ENCODE measurements at places on chromosomes 12 and 14.

- DNase-seq = no peak
These were observed 920.9 kb downstream of the RPS29 start for GRCh38 chr14:48665077-48665784.

DNA sequence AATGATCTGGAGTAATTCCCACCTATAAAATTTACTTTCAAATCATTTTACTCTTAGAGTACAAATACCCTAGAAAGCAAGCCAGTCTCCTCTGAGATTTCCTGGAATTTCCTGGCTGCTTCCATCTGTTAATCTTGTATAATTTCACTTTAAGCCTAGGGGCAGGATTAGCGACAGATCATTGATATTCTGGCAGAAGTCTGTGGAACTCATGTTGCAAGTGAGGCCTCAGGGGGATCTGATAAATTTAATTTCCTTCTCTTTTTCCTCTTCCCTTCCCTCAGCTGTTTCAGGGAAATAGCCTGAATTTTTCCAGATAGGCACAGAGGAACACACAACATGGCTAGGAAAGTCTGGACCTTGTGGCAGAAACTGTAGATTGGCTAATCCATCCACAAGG is 5.9 kb upstream of the KRT6A start:
- no peak for DNase-seq

DNA sequence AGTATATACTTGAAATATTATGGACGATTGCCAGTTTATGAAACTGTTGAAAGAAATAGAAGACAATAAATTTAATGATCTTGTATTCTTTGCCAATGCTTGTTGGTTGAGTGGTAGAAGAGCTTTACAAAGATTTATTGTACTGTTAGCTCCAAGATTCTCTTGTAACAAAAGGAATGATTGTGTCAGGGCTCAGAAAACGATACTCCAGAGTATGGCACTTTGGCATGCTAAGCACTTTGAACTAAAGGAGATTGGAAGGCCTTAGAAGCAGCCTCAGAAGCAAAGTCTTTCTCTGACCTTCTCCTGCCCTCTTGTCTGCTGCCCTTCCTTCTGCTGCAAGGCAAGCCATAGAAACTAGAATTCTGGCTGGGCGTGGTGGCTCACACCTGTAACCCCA is 4.2 kb upstream of the NGDN start:
- DNase-seq = no peak

- no peak for DNase-seq
These were observed 1188.2 kb upstream of the TMEM132C start for GRCh38 chr12:127078577-127079350.

DNA sequence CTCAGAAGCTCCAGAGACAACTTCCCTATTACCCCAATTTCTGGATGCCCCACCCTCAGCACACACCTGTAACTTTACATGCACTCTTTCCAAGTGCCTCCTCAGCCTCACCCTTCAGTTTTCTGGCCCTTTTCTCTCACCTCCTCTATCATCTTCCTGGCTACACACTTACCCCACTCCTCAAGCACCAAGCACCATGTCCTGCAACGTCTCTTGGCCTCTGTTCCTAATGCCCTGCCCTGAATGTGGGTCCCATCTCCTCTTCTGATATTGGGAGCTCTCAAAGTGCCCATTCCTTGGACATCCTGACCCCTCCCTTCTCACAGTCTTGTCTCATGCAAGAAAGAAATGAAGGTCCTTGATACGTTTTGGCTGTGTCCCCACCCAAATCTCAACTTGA is 1.2 kb downstream of the KRT72 start:
- peak; percentile 12 for DNase-seq

DNA sequence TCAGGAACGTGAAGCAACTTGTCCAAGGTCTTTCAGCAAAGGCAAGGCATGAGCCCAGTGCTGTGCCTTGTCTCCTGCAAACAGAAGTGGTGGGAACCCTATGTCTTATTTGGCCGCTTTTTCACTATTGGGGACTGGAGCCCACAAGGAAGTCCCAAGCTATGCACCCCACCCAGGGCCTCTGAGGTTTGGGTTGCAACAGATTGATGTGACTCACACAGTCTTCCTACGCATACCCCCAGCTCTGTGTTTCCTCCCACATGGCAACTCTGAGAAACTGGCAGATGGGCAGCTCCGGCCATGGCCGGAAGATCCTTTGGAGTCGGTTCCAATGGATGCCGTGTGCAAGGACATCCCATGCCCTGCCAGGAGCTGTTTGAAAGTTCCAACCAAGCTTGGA is 28.3 kb upstream of the CMKLR1 start:
- DNase-seq = no peak

GRCh38 chr12:47277972-47278448 is 198.3 kb upstream of the AMIGO2 start:
- no peak for DNase-seq

GRCh38 chr12:47744005-47744651 is 14.6 kb downstream of the RAPGEF3 start:
- DNase-seq = peak; percentile 94

- no peak for DNase-seq
These were observed 69.7 kb upstream of the SLC38A2 start for GRCh38 chr12:46442239-46442638.

GRCh38 chr14:67609642-67610310 is 9.7 kb upstream of the PIGH start:
- no peak for DNase-seq

DNA sequence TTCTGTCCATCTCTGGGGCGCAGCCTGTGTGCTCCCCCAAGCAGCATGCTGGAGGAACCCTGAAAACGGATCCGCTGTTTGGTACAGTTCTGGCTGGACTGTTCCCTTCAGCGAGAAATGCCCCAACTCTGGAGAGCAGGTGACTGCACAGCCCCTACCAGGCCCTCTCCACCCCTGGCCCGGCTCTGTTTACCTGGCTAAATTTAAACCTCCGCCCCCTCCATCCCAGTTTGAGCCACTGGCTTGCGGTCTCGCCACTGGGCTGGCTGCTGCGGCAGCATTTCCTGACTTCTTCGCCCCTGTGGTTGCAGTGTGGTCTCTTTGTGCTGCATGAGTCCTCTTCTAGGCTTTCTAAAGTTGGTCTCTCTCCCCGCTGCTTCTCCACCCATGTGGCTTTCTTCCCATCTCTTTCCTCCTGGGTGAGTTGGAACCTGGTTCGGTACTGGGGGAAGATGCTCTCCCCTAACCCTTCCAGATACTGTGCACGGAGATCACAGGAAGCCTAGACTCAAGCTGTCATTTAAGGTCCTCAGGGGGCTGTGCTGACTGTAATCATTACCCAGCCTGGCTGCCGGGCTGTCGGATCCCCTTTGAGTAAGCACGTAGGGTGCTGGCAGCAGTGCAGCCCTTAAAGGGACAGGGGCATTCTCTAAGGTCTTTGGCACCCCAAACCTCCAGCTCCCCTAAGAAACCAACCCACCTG is 60.6 kb downstream of the FBXL14 start:
- DNase-seq = peak; percentile 25

GRCh38 chr14:30419037-30419436 is 139.9 kb upstream of the G2E3 start:
- DNase-seq = no peak

DNA sequence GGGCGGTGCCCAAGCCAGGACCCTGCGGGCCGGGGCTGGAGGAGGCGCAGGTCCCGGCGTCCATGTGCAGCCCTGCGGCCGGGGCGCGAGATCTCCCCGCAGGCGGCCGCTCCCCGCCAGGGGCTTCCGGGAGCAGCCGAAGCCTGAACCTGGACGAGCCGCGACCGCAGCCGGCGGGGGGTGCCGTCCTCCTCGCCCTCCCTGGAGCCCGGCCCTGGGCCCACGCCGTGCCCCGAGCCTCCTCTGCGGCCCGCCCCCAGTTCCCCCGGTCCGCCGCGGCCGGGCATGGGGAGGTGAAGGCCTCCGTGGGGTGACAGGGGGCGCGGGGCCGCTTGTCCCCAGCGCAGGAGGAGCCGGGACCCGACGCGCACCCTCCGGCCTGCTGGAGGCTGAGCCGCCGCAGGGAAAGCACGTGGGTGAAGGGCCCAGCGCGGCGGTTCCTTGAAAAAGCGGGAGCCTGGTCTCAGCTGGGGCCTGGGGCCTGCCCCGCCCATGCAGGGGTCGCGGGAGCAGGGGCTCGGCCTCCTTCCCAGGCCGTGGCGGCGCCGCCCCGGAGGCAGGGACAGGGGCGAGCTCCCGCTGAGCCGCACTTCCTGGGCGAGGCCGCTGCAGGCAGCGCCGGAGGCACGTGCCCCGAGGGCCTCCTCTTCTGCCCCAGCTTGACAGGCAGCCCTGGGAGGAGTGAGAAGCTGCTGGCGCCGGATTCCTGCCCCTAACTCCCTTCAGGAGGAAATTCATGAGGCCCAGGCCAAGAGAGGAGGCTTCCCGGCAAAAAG is 55.6 kb upstream of the PPP2R5C start:
- peak; percentile 77 for DNase-seq

DNA sequence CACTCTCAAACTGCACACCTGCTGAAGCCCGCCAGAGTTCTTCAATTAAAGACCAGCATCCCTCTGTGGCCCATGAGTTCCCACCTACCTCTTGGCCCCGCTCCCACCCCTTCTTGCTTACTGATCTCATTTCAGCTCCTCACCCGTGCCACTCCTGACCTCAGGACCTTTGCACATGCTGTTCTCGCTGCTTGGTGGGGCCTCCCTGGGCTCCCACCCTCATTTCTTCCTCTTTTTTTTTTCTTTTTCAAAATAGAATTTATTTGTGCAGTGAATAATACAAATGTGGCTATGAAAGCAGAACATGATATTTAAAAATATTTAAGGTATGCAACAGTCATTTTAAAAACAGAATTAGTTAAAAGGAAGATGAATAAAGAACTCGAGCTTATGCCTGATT is 8.5 kb upstream of the SERPINA9 start:
- DNase-seq = no peak

GRCh38 chr12:71517145-71517846 is 77.7 kb downstream of the LGR5 start:
- no peak for DNase-seq

- no peak for DNase-seq
These were observed 167.9 kb upstream of the AVPR1A start for GRCh38 chr12:63318933-63319332.

- DNase-seq = no peak
These were observed 13.3 kb upstream of the GRIP1 start for GRCh38 chr12:66692170-66692569.

DNA sequence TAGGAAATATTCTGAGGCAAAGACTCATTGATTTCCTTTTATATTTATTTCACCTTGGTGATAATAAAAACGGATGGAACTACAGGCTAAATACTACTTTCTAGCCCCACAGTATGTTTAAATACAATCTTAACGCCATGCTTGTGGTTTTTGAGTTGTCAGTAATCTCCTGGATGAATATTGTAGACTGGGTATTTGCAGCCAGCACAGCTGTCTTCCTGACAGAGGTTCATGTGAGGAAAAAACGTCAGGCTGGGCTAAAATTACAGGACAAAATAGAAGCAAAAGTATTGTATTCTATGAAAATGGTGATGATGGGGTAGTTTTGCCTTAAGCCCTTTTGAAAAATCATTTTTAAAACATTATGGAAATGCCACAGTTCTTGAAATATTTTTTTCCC is 140.9 kb downstream of the CCDC91 start:
- no peak for DNase-seq

DNA sequence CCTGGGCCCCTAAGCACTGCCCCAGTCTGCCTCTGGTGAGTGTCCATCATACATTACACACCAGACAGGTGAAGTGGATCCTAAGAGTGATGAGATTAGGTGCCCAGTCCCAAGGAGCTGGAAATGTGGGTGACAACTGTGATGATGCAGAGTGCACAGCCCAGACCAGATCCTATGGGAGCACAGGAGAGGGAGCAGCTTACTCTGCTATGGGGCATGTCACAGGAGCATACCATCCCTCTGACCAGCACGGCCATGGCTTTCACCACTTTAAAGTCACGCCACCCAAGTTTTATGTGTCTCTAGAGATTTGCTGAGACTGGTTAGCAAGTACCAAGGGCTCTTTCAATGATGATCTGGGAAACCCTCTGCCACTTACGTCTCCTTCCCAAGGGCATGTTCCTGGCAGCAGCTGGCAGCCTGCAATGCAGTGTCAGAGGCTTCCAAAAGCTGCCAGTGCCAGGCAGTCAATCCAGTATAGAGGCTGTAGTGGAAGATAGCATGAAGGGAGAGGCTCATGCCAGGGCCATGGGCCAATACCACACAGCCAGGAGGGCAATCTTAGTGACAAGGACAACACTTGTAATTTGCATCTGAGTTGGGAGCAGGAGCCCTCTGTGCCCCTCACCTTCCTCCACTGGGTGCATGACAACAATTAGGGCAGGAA is 40.2 kb downstream of the STAB2 start:
- DNase-seq = no peak

DNA sequence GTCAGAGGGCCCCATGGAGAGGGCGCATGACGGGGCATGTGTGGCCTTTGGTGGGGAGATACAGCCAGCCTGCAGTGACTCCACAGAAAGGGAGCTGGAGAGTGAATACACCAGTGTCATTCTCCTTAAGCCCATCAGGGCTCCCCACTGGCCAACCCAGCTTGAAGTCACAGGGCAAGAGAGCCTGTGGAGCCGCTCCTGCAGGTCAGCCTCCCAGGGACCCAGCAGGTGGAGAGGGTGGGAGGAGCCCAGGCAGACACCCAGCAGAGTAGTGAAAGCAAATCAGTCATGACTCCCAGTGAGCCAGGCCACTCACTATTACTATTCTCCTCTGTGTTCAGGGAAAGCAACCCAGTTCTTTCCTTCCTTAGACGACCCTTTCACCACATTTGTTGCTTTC is 110.0 kb upstream of the CPM start:
- peak; percentile 36 for DNase-seq

GRCh38 chr12:61667676-61668075 is 592.5 kb upstream of the USP15 start:
- DNase-seq = no peak

DNA sequence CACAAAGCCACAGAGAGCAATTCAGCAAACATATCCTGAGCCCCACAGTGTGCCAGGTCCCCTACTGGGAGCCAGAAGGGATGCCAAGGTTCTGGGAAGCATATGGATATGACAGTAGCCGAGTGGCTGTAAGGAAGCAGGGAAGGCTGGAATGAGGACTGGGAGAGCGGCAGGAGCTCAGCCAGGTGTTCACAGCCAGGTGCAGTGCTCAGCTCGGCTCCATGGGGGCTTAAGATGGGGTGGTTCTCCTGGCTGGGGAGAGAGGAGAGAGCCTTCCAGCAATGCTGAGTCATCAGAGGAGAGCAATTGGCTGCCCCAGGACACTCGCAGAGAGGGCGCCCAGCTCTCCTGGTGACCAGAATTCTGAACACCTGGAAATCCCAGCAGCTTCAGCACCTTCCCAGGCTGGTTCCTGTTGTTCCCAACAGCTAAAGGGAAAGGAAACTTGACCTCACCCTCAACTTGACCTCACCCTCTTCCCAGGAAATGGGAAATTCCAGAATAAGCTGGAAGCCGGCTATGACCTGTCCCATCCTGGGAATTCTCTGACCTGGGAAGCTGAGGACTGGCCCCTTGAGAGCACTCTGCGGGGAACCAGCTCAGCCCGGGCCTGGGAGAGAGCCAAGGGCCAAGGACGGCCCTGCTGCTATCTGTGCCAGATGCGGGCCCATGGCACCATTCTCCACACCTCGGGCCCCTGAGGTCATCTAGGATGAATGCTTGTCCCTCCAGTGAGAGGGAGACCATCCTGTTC is 34.6 kb downstream of the SLC6A12 start:
- DNase-seq = no peak

- no peak for DNase-seq
These were observed 2.3 kb upstream of the SLC25A3 start for GRCh38 chr12:98591209-98591608.

Data from H9 (cell line).